ENCODE measurements at places on chromosomes 7 and 10.

GRCh38 chr7:45682358-45682735 lies 108.2 kb downstream of the ADCY1 start:
- DNase-seq: no peak

- DNase-seq: no peak
These were observed 60.3 kb downstream of the TBXAS1 start for GRCh38 chr7:139889186-139889871.

DNA sequence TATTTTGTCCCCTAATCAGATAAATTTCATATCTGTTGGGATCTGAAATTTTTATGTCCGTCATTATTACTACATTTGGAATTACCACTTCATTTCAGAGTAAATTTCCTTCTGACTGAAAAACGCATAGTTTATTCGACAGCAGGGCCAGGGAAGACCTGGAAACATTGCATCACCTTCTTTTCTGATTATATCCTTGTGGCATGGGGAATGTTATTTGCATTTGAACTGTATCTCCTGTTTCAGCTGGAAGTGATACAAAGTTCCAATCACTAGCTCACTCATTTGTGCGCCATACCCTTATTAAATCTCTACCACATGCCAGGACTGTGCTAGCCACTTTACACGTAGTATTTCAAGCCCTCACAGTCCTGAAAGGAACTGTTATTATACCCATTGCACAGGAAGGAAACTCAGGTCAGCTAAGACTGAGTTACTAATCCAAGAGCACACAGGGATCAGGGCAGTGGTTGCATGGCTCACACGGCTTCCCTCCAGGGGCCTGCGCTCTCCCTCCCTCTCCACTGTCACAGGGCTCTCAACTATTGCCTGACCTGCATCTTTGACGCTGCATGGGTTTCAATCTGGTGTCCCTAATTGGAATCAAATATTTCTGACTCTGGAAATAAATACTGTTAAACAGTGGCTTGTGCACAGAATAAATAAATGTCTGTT lies 84.4 kb upstream of the NANOS1 start:
- DNase-seq: no peak

GRCh38 chr7:100971111-100972001 lies 2.0 kb downstream of the MUC12 start:
- DNase-seq: no peak

DNA sequence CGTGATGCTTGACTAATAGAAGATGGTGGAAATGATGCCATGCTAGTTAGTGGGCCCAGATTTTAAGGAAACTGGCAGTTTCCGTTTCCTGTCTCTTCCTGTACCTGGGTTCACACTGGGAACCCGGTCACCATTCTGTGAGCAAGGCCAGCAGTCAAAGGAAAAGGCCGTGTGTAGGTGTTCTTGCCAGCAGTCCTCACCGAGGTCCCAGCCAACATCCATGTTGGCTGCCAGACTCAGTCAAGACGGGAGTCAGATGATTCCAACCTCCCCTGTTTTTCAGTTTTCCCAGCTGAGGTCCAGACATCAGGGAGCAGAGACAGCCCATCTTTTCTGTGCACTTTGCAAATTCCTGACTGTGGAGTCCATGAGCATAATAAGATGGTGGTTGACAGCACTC lies 15.2 kb upstream of the PILRB start:
- no peak for DNase-seq

- no peak for DNase-seq
These were observed 6.4 kb downstream of the ACTA2 start for GRCh38 chr10:88946200-88946599.

DNA sequence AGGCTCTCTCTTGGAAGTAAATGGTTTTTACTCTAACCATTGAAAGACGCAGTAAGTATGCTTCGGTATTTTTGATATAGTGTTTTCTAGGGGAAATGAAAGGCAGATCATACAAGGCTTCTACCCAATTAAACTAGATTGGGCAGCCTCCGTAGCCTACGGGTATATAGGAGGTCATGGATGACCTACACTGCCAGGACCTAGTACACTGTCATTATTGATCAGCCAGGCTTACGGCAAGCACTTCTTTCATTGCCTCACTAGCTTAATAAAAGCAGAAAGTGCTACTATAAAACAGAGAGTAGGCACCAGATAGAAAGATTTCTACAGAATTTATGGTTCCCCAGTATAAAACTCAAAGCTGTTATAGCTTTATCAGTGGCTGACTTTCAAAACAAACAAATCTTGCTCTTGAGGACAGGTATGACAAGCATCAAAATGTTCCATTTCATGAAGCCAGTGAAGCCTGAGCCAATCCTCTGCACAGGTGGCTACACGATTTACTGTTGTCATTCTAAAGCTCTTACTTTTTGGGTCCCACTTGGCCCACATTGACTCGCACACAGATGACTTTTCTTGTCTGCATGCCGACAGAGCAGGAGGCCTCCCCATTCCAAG lies 358.1 kb downstream of the THSD7A start:
- DNase-seq: no peak

DNA sequence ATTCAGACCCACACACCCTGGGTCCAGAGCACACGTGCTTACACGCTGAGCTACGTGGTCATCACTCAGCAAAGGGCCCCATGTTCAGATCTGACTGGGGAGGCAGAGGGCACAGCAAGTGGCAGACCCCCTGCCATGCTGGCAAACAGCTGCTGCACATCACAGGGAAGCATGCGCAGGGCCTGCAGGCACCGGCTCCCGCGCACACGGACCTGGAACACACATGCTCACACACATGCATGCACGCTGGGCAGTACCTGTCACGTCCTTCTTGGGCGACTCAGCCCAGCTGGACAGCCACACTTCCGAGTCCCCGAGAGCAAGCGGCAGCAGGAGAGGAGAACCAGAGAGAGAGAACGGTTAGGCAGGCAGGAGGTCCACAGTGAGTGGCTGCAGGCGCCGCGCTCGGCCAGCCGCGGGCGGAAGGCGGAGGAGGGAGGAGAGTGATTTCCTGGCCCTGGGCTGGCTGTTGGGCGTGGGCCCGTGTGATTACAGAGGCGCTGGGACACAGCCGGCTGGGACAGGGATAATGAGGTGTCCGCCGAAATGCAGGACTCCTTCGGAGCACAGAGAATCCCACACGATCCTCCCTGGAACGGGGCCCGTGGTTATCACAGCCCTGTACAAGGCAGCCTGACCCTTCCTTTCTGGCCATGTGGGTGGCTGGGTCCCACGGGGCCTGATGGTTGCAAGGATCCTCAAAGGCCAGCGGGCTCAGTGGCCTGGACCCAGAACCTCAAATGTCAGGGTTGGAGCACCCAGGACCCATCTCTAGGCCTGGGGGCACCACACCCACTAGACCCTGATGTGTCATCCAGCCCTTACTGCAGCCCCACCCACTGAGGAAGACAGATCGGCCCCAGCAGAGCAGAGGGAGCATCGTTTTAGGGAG lies 175.1 kb downstream of the NEURL1 start:
- DNase-seq: no peak

GRCh38 chr10:98249134-98249533 lies 18.9 kb downstream of the LOXL4 start:
- no peak for DNase-seq

- DNase-seq: no peak
These were observed 7.2 kb downstream of the FAM3C start for GRCh38 chr7:121388950-121389349.

DNA sequence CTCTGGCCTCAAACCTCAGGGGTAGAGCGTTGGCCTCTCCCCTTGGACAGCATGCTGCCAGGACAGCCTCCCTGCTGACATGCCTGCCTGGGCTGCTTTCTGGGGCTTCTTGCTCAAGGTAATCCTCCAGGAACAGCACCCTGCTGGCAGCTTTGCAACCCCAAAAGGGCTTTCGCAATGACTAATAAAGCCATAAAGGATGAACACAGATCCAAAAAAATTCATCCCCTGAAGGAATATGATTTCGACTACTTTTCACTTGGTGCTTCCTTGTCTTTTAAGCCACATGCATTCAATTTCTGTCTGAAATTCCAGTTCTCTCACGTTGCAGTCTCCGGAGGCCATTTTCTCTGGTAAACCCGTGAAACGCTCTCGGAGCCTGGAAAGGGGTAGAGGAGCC lies 15.1 kb upstream of the SH3PXD2A start:
- DNase-seq: no peak

DNA sequence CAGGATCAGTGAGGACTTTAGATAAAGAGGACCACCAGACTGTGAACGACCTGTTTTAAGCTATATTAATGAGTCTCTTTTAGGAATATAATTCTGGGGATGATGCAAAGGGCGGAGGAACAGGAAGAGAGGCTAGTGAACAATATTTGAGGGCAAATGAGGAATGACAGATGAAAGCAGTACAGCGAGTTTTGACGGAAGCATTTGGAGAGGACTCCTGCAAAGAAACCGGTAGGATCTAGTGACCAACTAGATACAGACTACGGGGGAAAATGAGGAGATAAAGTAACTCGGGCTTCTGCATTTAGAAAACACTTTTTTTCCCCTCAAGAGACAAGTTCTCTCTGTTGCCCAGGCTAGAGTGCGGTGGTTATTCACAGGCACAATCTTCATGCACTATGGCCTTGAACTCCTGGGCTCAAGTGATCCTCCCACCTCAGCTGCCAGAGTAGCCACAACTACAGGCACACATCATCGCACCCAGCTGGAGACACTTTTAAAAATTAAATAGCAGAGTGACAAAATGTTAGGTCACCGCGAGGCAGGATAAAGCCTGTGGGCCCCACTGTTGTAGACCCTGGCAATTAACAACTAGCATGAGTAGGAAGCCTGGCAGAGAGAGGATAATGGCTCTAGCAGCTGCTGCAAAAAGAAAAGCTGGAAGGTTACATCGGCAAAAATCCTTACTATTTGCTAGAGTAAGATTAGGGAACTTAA lies 143.2 kb downstream of the SRPK2 start:
- no peak for DNase-seq

DNA sequence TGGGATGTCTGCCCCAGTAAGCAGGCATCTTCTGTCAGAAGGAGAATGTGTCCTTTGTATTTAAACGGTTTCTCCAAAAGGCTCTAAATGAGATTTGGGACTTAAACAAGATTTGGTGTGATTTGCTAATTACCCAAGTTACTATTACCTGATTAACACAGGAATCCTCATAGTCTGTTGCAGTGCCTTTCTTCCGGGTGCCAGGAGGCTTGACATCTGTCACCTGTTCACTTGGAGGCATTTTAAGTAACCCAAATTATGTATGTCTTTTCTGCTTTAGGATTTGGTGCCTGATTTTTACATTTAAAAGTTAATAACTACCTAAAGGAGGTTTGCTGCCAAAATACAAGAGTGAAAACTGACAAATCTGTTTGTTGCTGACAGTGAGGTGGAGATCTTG lies 587.9 kb upstream of the GALNT17 start:
- DNase-seq: no peak

DNA sequence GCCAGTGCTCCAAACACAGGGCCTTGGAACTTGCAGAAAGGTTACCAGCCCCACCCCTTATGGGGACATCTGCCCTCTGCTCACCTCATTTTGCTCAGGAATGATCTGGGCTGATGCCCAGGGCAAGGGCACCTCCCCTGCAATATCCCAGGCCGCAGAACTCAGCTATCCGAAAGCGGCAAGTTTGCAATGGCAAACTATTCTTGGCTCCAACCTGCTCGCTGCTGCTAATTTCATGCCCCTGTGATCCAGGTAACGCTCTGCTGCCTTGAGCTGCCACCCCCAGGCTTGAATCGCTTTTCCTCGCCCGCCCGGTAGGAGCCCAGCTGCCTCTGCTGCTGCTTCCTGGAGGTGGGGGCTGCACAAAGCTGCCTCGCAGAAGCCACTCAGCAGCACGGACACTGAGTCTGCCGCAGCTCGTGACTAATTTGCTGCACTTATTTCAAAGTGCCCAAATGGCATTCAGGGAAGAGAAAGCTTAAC lies 18.2 kb downstream of the SLC29A3 start:
- peak; percentile 59 for DNase-seq

DNA sequence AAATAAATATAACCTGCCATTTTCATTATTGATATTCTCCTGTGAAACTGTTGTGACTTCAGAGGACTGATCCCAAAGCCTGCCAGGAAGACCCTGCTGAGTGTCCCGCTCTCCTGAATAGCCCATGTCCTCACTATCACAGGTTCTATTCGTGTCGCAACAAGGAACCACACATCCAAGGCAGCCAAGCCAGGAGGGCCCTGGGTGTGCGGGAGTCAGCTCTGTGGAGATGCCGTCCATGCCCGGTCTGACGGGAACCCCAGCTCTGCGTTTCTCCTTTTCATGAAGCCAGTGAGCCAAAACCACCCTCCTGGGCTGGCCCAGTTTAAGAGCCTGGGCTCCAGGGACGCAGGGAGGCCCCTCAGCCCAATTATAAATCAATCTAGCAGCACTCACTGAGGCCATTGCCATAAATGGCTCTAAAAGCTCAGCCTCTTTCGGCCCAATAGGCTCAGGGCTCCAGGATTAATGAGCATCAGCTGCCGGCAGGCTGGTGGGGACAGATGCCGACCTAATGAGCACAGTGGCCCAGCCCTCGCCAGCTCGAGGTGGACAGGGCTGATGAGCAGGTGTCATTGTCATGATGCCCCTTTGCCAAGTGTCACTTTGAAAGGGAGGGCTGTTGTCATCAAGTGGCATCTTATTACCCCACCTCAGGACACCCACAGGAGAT lies 177.9 kb downstream of the PLXNA4 start:
- no peak for DNase-seq

DNA sequence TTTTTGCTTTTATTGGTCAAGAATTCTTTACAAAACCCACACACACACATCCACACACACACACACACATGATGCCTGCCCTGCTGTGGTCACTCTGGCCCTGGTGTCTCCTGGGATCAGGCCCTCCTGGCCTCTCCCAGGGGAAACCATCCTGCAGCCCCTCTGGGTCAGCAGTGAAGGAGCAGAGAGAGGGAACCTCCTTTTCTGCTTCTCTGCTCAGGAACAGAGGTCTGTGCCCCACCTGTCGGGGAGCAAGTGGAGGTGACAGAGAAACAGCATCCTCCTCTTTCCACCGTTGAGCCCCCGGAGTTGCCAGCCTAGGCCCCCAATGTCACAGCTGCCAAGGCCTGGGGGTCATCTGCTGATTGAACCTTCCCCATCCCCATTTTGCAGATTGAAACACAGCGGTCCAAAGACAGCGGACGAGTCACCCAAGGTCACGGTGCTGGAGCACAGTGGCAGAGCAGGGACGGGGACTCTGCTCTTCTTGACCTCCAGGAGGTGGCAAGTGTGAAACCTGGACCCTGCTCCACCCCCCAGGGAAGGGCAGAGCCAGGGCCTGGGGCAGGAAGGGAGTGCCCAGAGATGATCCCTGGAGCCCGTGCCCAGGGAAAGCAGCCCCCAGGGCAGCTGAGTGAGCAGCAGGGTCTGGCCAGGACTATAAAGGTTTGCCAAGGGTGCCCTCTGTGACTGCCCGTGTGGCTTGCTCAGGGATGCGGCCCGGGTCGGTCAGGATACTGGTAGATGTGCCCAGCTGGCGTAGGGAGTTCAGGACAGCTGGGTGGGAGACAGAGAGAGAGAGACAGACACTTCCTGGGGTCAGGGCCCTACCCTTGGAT lies 15.0 kb upstream of the TBL2 start:
- DNase-seq: no peak

GRCh38 chr7:30709549-30709948 lies 27.3 kb upstream of the CRHR2 start:
- no peak for DNase-seq

GRCh38 chr7:70392256-70392876 lies 739.6 kb upstream of the GALNT17 start:
- DNase-seq: no peak

GRCh38 chr7:44508328-44509030 lies 18.0 kb upstream of the NUDCD3 start:
- no peak for DNase-seq
